ENCODE measurements at places on chromosomes 3 and 15. TPM values are rescaled to one million over a fixed set of nuclear protein-coding genes. Genes with fewer than 3 reads are reported as not detected.

Gene GRAMD1C
- 1.5 TPM for total RNA-seq

Gene PXK
- total RNA-seq = 22.1 TPM

Gene TRPM7
- total RNA-seq = 61.7 TPM

Gene GNL3
- 136 TPM for total RNA-seq

Gene SOX14
- not detected for total RNA-seq

Gene CFAP92
- 0.68 TPM for total RNA-seq

Gene GALNT15
- total RNA-seq = 167 TPM

Gene TP53BP1
- 23.2 TPM for total RNA-seq

Gene ACAA1
- 34.8 TPM for total RNA-seq

Gene SLC24A1
- 6.1 TPM for total RNA-seq

Gene CD200
- total RNA-seq = 22.5 TPM

Gene THRB
- 65.6 TPM for total RNA-seq

Gene LMCD1
- total RNA-seq = 852 TPM

Gene NANOGP8
- 0.81 TPM for total RNA-seq

Gene DGKG
- 16.7 TPM for total RNA-seq

Gene RBP2
- not detected for total RNA-seq

Gene NR1I2
- not detected for total RNA-seq

Gene ACVR2B
- 4.0 TPM for total RNA-seq
